ENCODE measurements at places on chromosomes 6 and 20. TPM values are rescaled to one million over a fixed set of nuclear protein-coding genes. Genes with fewer than 3 reads are reported as not detected.

RCAN2 gene
- 19.4 TPM for total RNA-seq

C20orf144 gene
- not detected for total RNA-seq

KIAA1755 gene
- 30.2 TPM for total RNA-seq

DNA sequence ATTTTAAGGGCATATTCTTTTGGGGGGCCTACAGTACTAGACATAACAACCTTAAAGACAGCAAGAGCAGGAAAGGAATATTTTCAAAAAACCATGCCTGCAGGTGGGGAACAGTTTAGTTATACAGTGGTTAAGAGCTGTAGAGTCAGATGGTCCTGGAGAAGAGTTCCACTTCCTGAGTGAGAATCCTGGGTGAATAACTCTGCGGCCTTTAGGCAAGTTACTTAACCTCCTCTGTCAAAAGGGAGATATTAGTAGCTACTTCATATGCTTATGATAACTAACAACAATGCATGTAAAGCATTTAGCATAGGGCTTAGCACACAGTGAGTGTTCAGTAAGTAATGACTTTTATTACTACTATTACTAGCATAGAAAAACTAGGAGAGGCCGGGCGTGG is 119.2 kb upstream of the TAB2 start:
- no peak for DNase-seq

DNA sequence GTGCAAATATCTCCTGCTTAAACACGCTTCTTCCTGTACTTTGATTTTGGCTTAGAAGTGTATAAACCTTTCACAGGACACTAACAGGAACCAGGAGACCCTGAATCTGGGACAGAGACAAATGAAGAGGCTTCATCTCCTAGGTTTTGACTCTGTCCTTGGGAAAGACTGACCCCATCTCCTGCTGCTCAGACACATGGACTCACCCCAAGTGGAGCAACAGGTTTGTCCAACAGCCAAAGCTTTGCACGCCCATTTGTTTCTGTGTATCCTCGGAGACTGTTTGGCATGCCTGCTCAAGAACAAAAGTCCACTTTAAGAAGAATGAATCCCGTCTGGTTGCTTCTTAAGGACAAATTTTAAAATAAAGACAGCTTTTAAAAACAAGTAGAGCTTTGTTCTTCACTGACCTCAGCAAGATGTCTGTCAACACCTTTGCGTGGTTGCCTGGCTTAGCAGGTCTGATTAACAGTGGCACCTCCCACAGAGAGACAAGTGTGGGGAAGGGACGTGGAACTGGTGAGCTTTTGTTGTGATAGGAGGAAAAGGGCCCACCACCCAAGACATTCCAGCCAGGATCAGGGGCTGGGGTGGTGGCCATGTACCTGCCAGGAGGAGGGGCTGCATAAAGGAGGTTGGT is 202.6 kb downstream of the SOD2 start:
- DNase-seq = peak; percentile 75

All from tibial nerve (tissue), 4 donors.